ENCODE measurements at places on chromosomes 2 and 18.

GRCh38 chr2:239295377-239296019 is 105.3 kb downstream of the HDAC4 start:
- DNase-seq, result no peak

- DNase-seq, result no peak
Measured at GRCh38 chr2:6831229-6831628, 34.5 kb downstream of the CMPK2 start.

GRCh38 chr2:218354850-218355443 is 1.7 kb upstream of the CATIP start:
- no peak for DNase-seq

DNA sequence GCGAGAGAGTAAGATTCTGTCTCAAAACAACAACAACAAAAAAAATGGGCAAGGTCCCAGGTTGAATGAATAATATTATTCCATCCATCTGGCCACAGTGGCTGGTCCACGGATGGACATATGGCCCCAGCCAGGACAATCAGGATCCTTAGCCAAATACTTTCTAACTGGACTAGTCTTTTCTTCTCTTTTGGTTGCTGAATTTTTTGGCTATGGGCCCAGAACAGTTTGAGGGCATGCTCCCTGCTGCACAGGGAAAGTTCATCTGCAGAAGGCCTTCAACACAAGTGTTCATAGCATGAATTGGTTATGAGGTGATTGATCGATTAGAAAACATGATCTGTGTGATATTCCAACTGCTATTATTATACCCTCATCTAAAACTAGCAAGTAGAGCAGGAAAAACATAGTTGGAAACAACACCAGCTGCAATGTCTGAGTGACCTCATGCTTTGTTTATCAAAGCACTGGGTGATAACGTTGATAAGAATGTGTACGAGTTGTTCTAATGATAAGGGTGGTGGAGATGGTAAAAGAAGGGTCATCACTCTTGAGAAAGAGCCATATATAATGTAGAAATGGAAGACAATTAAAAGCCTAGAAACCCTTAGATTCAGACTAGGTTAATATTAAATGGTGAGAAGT is 47.8 kb upstream of the RNF103 start:
- no peak for DNase-seq

- no peak for DNase-seq
Measured at GRCh38 chr2:85580206-85580605, 2.8 kb downstream of the VAMP8 start.

- DNase-seq, result no peak
Measured at GRCh38 chr2:230503798-230504197, 87.8 kb downstream of the SP100 start.

DNA sequence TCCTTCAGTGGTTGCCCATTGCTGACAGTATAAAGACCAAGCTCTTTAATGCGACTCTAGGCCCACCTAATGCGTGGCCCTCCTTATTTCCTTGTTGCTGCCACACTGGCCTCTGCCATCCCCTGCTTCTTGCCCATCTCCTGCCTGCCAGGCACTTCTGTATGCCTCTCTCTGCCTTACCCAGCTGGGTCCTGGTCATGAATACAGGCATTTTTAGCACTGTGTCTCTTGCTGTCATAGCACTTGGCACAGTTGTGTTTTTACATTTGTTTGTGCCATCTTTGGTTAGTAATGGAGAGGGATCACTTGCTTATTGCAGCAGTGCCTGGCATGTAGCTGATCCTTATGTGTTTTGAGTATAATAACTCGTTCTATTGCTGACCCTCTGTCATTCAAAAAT is 38.7 kb downstream of the MAP4K4 start:
- peak; percentile 79 for DNase-seq

DNA sequence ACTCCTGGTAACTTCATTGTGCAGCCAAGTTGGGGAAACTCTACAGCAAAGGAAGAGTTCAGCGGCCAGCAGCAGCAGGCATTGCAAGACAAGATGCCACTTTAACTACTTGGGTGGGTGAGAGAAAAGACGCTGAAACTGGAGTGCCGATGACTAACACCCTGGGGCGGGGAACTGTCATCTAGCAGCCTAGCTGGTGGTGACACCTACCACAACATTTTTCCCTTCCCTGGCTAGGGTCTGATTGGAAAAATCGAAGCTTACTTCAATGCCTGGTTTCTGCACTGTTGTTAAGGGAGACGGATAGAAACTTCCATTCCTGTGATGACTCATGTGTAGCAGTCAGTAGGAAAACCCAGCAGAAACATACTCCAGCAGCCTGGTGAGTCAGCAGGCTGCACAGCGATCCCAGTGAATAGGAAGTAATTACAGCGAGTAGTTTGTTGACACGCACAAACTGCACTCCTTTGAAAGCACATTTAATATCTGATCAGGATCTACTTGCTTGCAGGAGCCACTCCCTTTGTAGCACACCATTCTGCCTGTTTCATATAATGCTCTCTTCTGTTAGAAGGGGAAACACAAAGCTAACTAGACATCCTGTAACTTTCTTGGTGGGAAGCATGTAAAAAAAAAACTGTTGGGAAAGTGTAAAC is 62.1 kb upstream of the MAPRE2 start:
- DNase-seq, result peak; percentile 76

DNA sequence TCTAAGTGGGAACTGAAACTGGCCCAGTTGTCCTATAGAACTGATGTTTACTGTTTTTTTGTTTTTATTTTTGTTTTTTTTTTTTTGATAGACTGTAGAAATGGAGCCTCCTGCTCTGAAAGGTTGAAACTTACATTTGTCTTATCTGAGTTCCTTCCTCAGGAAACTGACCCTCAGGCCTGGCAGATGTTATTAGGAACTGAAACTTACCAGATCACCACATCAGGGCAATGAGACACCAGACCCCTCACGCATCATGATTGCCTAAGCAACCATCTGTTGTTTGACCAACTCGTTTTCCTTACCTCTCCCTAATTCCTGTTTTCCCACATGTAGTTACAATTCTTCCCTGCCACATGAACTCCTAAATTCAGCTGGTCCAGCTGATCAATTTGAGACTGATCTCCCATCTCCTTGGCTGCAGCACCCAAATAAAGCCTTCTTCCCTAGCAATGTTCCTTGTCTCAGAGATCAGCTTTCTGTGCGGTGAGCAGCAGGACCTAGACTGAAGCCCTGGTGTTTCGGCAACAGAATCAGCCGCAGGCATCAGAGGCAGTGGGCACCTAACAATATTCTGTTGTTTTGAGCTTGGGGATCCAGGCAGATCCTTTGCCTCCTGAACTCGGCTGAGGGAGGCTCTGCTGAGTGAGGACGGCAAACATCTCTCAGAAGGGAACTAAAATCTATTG is 96.8 kb downstream of the MSH2 start:
- DNase-seq, result no peak

DNA sequence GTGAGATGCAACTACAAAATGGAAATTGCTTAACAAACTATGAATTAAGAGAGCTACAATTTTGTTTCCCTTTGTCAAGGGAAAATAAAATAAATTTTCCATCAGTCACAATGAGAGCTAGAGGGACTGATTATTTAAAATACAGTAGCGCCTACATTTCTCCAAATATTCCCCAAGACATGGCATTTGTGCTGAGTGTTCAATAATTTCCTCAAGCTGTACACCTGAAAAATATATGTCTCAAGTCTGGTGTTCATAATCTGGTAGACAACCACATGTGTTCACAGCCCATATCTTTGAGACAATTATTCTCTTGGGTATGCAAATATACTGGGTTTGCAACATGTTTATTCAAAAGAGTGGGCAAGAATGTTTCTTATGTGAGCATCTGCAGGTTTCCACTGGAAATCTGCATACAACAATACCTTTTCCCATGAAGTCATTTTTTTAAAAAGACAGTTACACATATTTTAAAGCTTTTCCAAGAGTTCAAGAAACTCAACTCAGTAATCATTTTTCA is 240.1 kb upstream of the VRK2 start:
- DNase-seq, result no peak

GRCh38 chr18:59617468-59617932 is 79.7 kb downstream of the CCBE1 start:
- no peak for DNase-seq

DNA sequence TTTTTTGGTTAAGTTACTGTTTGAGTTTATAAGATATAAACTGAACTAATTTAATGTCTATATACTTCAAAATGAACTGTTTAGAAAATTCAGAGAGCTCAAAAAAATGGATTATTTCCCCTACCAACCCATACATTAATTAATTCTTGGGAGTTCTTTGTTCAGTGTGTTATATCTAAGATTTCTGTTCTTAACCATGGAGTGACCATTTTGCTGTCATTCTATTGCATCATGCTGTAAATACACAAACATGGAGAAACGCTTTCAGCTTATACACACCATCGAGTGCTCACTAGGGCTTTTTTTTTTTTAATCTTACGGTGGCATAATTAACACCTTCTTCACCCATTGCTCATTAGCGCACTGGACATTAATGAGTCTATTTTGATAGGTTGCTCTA is 33.4 kb upstream of the TBR1 start:
- no peak for DNase-seq

DNA sequence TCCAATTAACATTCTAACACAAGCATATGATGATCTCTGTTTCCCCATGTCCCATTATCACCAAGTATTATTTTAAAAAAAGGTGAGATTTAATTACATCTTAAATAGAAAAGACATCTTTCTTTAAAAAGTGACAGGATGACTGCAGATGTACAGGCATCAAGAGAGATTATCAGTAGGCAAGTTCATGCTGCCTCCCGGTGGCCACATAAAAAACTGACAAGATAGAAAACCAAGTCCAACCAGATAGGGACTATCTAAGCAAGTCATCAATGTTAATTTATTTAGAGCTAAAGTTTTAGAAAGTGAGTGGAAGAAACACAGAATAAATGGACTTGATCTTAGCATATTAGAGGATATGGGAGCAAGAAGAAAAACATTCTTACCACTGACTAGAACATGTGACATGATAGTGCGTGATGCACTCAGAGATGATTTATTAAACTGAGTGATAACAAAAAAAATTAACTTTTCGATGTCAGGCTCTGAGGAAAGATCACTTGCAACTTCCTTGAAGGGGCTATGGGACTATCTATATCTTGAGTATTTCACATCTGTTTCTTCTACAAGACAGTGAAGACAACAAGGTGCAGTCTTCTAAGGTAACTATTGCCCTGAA is 5.4 kb upstream of the TDRD15 start:
- DNase-seq, result peak; percentile 25

- DNase-seq, result no peak
Measured at GRCh38 chr2:209937893-209938292, 64.5 kb upstream of the RPE start.

DNA sequence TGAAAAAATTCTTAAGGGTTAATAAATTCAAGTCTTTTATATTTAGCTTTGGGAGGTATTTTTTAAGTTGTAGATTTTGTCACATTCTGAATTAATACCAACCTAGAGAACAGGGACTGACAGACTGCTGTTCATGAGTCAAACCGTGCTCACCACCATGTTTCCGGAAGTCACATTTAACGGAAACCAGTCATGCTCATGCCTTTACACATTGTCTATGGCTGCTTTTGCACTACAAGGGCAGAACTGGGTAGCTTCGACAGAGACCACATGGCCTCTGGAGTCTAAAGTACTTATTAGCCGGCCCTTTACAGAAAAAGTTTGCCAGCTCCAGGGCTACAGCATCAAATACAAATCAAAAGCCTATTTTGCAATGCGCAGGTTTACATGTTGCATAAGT is 33.3 kb downstream of the LONRF2 start:
- no peak for DNase-seq

DNA sequence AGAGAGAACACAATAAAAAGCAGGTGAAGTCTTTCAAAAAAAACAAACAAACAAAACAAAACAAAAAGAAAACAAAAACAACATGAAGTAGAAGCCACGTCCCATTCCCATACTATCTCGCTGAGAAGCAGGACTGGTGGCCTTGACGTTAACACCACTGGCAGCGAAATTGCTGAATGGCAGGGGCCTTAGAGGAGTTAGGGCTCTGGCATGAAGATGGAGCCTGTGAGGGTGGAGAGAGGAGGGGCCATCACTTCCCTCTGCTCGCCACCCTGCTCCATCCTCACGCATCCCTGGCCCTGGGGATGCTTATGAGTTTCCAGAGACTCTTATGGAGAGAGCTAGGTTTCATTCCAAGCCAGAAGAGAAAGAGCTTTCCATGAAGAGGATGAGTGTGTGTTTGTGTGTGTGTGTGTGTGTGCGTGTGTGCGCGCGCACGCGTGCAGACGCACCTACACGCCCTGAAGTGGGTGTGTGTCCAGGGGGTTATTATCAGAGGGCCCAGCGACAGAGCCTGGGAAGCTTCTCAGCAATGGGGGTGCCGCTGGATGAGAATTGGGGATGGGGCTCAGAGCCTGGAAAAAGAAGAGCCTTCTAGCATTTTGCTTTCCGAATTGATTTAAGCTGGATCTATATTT is 20.4 kb upstream of the IMPA2 start:
- DNase-seq, result no peak

- DNase-seq, result no peak
Measured at GRCh38 chr18:70522183-70522680, 233.4 kb downstream of the SOCS6 start.

DNA sequence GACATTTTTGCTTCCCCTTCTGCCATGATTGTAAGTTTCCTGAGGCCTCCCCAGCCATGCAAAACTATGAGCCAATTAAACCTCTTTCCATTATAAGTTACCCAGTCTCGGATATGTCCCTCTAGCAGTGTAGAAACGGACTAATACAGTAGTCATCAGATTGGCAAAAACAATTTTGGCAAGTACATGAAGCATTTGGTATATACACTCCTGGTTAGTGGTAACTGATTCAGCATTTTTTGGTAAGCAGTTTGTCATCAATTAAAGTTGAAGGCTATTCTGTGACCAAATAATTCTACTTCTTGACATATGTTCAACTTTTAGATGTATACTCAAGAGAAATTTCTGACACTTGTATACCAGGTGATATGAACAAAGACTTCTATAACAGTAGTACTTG is 190.5 kb upstream of the STON1 start:
- DNase-seq, result no peak

GRCh38 chr2:19072161-19072560 is 286.3 kb downstream of the OSR1 start:
- DNase-seq, result no peak

DNA sequence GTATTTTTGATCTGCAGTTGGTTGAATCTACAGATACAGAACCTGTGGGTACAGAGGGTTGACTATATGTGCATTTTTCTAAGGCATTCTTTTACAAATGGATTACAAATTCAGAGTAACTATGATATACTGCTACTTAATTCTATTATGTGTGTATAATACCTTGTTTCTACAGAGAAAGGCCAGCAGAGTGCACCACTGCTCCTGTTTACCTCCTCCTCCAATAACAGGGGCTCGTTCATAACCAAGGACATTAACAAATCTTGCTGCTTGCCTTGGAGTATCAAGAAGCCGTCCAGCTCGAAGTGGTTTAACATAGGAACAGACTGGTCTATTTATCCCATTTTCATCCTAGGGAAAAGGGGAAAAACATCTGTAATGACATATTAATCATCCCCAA is 16.4 kb downstream of the CEP76 start:
- DNase-seq, result no peak

DNA sequence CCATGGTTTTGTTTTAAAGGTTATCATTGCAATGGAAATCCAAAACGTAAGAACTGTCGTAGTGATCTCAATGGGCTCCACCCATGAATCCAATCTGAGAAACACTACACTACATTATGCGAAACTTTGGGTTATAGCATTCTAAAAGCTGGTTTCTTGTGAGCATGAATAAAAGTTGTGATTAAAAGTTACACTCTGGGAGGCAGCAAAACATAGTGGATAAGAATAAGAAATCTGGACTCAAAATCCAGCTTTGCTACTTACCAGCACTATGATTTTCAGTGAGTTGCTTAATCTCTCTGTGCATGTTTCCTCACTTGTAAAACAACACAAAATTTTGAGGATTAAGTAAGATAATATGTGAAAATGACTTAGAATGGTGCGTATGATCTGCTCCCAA is 25.7 kb upstream of the THOC1 start:
- DNase-seq, result no peak

- no peak for DNase-seq
Measured at GRCh38 chr2:128978212-128978611, 659.5 kb upstream of the HS6ST1 start.
